Pancreas (tissue), 10 donors: ENCODE measurements at places on chromosomes 3 and 15. TPM values are rescaled to one million over a fixed set of nuclear protein-coding genes. Genes with fewer than 3 reads are reported as not detected.

Gene NEK10
- total RNA-seq = 0.90 TPM

Gene AHSG
- total RNA-seq = not detected

Gene ZNF445
- total RNA-seq = 9.9 TPM

Gene THRB
- total RNA-seq = 6.6 TPM

Gene TRPM1
- not detected for total RNA-seq

Gene AADACL2
- total RNA-seq = not detected
